Fibroblast of the aortic adventitia (primary cell): ENCODE measurements at places on chromosomes 13 and 19. TPM values are rescaled to one million over a fixed set of nuclear protein-coding genes. Genes with fewer than 3 reads are reported as not detected.

Gene CABP5
- not detected in 2 replicates for total RNA-seq

Gene ZNF808
- 13.4 and 23.6 TPM in 2 replicates for total RNA-seq

Gene CD70
- 0.09 TPM in 1 of 2 replicates, not detected in the other for total RNA-seq

Gene PLIN4
- total RNA-seq = 0.90 and 6.6 TPM in 2 replicates

Gene SPRED3
- 0.41 and 9.7 TPM in 2 replicates for total RNA-seq

Gene LILRA1
- total RNA-seq = not detected in 2 replicates

Gene C2CD4C
- not detected in 2 replicates for total RNA-seq

Gene SLITRK1
- 0.90 TPM in 1 of 2 replicates, not detected in the other for total RNA-seq

Gene TMEM145
- total RNA-seq = not detected in 2 replicates

Gene SYT3
- 0.09 TPM in 1 of 2 replicates, not detected in the other for total RNA-seq

Gene RAB3A
- 2.8 TPM in 1 of 2 replicates, not detected in the other for total RNA-seq

Gene TINCR
- 0.08 TPM in 1 of 2 replicates, not detected in the other for total RNA-seq
